ENCODE measurements at places on chromosomes 2 and 18. TPM values are rescaled to one million over a fixed set of nuclear protein-coding genes. Genes with fewer than 3 reads are reported as not detected.

SYT4 gene
- total RNA-seq = 4.7 TPM

ZNF521 gene
- 18.7 TPM for total RNA-seq

PROC gene
- total RNA-seq = not detected

CDH2 gene
- 3.7 TPM for total RNA-seq

IL36A gene
- 2.7 TPM for total RNA-seq

PROM2 gene
- total RNA-seq = 70.5 TPM

CBLN2 gene
- total RNA-seq = not detected

PMS1 gene
- total RNA-seq = 20.1 TPM

DLX1 gene
- total RNA-seq = not detected

HAT1 gene
- 30.0 TPM for total RNA-seq

KCNK3 gene
- total RNA-seq = 10.6 TPM

REEP1 gene
- total RNA-seq = 13.5 TPM

RAD51AP2 gene
- total RNA-seq = 0.25 TPM

SALL3 gene
- 7.4 TPM for total RNA-seq

IGFBP2 gene
- 82.7 TPM for total RNA-seq

FBXO41 gene
- total RNA-seq = 2.7 TPM

LRRTM4 gene
- total RNA-seq = 0.98 TPM

KCNE4 gene
- total RNA-seq = 4.9 TPM

RUFY4 gene
- total RNA-seq = not detected

SPRED2 gene
- total RNA-seq = 18.4 TPM

ZNF514 gene
- 14.0 TPM for total RNA-seq

VIT gene
- 56.5 TPM for total RNA-seq

ERFE gene
- not detected for total RNA-seq

DNAJC5G gene
- total RNA-seq = 1.5 TPM

ACMSD gene
- total RNA-seq = not detected

SPC25 gene
- not detected for total RNA-seq

MC5R gene
- 0.74 TPM for total RNA-seq

EIF5B gene
- total RNA-seq = 31.2 TPM

PPIG gene
- 48.1 TPM for total RNA-seq

MGAT5 gene
- 16.7 TPM for total RNA-seq

CHRNA1 gene
- total RNA-seq = not detected

FZD7 gene
- 37.1 TPM for total RNA-seq

TCF7L1 gene
- total RNA-seq = 8.3 TPM

HRH4 gene
- not detected for total RNA-seq

TUBA4B gene
- total RNA-seq = not detected

OTOF gene
- 0.49 TPM for total RNA-seq

VAMP8 gene
- 46.2 TPM for total RNA-seq

KYNU gene
- total RNA-seq = 3.7 TPM

CFC1B gene
- total RNA-seq = not detected

EVA1A gene
- not detected for total RNA-seq

KCNS3 gene
- total RNA-seq = 20.1 TPM

UGT1A3 gene
- not detected for total RNA-seq

NABP1 gene
- 35.1 TPM for total RNA-seq

CFAP221 gene
- total RNA-seq = 3.9 TPM

ODC1 gene
- 34.9 TPM for total RNA-seq

ASIC4 gene
- total RNA-seq = not detected

PMAIP1 gene
- total RNA-seq = 7.4 TPM

GRB14 gene
- 2.7 TPM for total RNA-seq

TFCP2L1 gene
- 32.7 TPM for total RNA-seq

GPN1 gene
- 30.0 TPM for total RNA-seq

BCL2 gene
- 18.7 TPM for total RNA-seq

CPS1 gene
- 8.8 TPM for total RNA-seq

MROH2A gene
- not detected for total RNA-seq

SERPINB4 gene
- 77.3 TPM for total RNA-seq

ALK gene
- total RNA-seq = 0.74 TPM

ALLC gene
- total RNA-seq = not detected

GPR55 gene
- 2.7 TPM for total RNA-seq
